NCI-H774 (cell line): ENCODE measurements at places on chromosomes 1 and 21.

GRCh38 chr1:193706766-193707165, 520.4 kb upstream of the B3GALT2 start:
- no peak for DNase-seq

- no peak for DNase-seq
These were observed 1.1 kb downstream of the TOR3A start for GRCh38 chr1:179082999-179083335.

GRCh38 chr1:186670297-186671135, 9.7 kb downstream of the PTGS2 start:
- DNase-seq: no peak

GRCh38 chr1:191615101-191615821, 543.0 kb upstream of the RGS18 start:
- no peak for DNase-seq

- DNase-seq: no peak
These were observed 46.1 kb downstream of the MEGF6 start for GRCh38 chr1:3564921-3565831.

GRCh38 chr1:106494646-106495045, 561.8 kb upstream of the PRMT6 start:
- DNase-seq: no peak

GRCh38 chr1:230105754-230106625, 39.0 kb downstream of the GALNT2 start:
- no peak for DNase-seq

DNA sequence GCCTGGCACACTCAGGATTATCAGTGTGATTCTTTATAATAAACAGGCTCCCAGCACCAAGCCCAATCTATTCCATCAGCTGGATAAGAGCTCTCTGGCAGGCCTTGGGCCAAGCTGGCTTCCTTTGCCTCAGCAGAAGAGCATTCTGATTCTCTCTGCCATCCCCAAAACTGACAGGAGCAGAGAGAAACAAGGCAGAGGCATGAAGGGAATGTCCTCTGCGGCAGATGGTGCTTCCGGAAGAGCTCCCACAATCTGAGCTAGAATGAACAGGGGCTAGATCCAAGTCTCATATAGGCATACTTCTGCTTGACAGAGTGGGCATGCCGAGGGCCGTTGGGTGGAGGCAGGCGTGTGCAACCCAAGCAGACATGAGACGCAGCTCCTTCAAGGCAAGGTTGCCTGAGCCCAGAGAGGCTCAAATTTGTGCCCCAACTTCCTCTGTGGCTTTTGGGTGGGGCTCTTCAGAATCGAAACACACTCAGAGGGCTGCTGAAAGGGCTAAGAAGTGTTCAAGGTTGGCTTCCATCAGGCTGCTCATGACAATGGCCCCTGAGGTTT, 4.0 kb downstream of the CAPN2 start:
- no peak for DNase-seq

DNA sequence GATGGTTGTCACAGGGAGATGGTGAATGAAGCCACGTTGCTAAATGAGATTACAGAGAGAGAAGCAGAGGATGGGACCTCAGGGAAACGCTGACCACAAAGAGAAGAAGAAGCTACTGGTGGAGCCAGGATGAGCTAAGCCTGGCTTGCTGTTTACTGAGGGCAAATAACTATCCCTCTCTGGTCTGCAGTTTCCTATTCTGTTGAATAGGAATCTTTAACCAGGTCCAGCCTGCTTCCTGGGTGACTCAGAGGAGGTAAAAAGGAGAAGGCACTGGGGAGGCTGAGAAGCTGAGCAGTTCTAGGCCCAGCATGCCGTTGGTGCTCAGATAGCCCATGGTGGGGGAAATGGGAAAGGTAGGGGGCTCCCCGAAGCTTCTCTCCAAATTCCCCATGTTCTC, 29.6 kb downstream of the DMBX1 start:
- no peak for DNase-seq

DNA sequence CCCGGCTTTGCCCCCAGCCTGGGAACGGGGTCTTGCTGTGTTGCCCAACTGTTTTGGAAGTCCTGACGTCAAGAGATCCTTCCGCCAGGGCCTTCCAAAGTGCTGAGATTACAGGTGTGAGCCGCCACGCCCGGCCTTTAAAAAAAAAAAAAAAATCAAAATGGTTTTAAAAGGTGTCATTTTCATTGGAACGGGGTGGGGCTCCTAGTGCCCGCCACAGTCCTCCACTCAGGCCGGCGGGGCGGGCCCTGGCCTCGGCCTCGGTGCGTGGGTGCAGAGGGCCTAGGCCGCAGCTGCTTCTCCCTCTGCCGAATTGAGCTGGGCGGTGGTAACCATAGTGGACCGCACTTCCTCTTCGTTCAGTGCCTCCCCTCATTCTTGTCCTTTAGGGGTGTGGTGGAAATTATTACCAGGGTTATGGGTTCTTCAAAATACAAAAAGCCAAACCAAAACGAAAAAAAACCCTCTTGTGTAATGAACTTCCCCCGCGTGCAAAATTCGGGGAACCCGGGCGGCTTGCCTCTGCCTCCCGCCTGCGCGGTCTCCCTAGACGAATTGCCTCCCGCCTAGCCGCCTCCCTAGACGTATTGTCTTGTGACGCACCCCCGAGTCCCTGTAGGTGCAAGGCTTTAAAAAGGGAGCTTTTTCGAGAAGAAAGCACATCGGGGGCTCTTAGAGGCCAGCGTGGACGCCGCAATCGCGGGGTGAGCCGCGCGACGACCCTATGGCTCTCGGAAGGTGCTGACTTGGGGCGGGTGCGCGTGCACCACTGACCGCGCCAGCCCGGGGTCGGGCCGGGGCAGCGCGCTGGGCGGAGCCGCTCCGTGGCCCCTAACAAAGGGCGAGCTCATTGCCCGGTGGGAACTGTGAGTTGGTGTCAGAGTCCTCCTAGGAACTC, 10.5 kb upstream of the SPEN start:
- no peak for DNase-seq

- no peak for DNase-seq
These were observed 43.9 kb downstream of the SUSD4 start for GRCh38 chr1:223319905-223320580.

- no peak for DNase-seq
These were observed 12.0 kb upstream of the GPR153 start for GRCh38 chr1:6272868-6273267.

GRCh38 chr1:39782103-39782502, 6.6 kb downstream of the BMP8B start:
- DNase-seq: no peak

- no peak for DNase-seq
These were observed at the start of gene THEMIS2 for GRCh38 chr1:27872059-27872801. Gene THEMIS2 (plus strand): TSS chr1:27872544. CDS start chr1:27872572, 28 bp downstream.

GRCh38 chr1:154896771-154897286, 26.7 kb upstream of the KCNN3 start:
- no peak for DNase-seq

DNA sequence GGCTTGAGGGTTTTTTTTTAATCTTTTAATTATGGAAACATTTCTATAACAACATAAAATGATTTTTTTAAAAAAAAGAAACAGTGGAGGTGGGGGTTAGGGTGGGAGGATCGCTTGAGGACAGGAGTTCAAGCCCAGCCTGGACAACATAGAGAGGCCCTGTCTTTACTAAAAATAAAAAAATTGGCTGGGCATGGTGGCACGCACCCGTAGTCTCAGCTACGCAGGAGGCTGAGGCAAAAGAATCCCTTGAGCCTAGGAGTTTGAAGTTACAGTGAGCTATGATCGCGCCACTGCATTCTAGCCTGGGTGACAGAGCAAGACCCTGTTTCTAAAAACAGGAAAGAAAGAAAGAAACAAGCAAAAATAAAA, 32.2 kb upstream of the RNF11 start:
- DNase-seq: no peak
